ENCODE measurements at places on chromosomes 2 and 18.

GRCh38 chr2:147789287-147789686, 55.5 kb upstream of the ACVR2A start:
- no peak overlapping the region for H3K27ac ChIP-seq
- no peak for DNase-seq
- H3K36me3 ChIP-seq: no peaks in the 10 kb centered on the region
- H3K27me3 ChIP-seq: no peaks in the 10 kb centered on the region

GRCh38 chr2:186561467-186562208, 28.2 kb upstream of the ITGAV start:
- peaks cover 4% of the 10 kb centered on the region for H3K27me3 ChIP-seq
- H3K4me1 ChIP-seq: no peaks in the 10 kb centered on the region
- no peak for DNase-seq
- no peaks in the 10 kb centered on the region for H3K36me3 ChIP-seq

DNA sequence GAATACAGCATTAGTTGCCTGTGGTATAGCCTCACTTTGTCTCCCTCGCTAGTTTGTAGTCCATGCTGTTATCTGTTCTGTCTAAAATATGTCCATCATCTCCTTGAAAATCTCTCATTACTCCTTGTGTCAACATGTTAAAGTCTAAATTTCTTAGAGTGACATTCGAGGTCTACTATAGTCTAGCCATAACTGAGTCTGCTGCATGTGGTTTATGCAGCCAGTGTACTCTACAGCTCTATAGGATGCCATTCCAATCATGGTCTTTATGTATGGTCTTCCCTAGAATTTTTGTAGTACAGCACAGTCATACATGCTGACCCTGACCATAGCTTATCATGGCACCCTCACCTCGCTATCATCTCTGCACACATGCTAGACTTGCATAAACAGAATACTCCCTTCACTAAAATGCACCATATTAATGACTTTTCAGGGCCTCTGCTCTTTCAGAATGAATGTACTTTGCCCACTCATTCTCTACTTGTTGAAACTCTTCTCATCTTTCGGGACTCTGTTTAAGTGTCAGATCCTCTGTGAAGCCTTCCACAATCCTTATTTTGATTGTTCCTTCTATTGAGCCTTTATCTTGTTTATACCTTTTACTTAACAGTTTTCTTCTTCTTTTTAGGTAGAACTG, 12.8 kb downstream of the TANK start:
- peaks cover 37% of the 10 kb centered on the region for H3K4me1 ChIP-seq
- H3K4me3 ChIP-seq: no peak overlapping the region
- H3K36me3 ChIP-seq: peaks cover 74% of the 10 kb centered on the region
- H3K27me3 ChIP-seq: no peaks in the 10 kb centered on the region

GRCh38 chr2:46256563-46257142, 40.6 kb upstream of the EPAS1 start:
- H3K4me1 ChIP-seq: no peaks in the 10 kb centered on the region
- peaks cover 19% of the 10 kb centered on the region for H3K27me3 ChIP-seq
- no peak overlapping the region for H3K27ac ChIP-seq
- no peak for DNase-seq
- H3K4me3 ChIP-seq: no peak overlapping the region

- no peaks in the 10 kb centered on the region for H3K4me1 ChIP-seq
- H3K27ac ChIP-seq: no peak overlapping the region
- no peak for DNase-seq
- H3K4me3 ChIP-seq: no peak overlapping the region
- H3K27me3 ChIP-seq: peaks cover 10% of the 10 kb centered on the region
These were observed 73.4 kb downstream of the GNAL start for GRCh38 chr18:11762429-11762828.

GRCh38 chr18:13305301-13305700, 86.7 kb downstream of the LDLRAD4 start:
- peaks cover 23% of the 10 kb centered on the region for H3K4me1 ChIP-seq
- no peak overlapping the region for H3K27ac ChIP-seq
- H3K27me3 ChIP-seq: no peaks in the 10 kb centered on the region
- H3K4me3 ChIP-seq: no peak overlapping the region
- peaks cover 2% of the 10 kb centered on the region for H3K36me3 ChIP-seq

- H3K36me3 ChIP-seq: peaks cover 11% of the 10 kb centered on the region
- H3K27ac ChIP-seq: no peak overlapping the region
- peaks cover 13% of the 10 kb centered on the region for H3K27me3 ChIP-seq
These were observed 16.0 kb downstream of the TET3 start for GRCh38 chr2:74000666-74001065.

- DNase-seq: peak; percentile 32
- H3K27ac ChIP-seq: peak overlapping the region; percentile 91
- peaks cover 62% of the 10 kb centered on the region for H3K4me1 ChIP-seq
- H3K36me3 ChIP-seq: peaks cover 18% of the 10 kb centered on the region
These were observed 763 bp downstream of the CCDC141 start for GRCh38 chr2:179049203-179049545.

DNA sequence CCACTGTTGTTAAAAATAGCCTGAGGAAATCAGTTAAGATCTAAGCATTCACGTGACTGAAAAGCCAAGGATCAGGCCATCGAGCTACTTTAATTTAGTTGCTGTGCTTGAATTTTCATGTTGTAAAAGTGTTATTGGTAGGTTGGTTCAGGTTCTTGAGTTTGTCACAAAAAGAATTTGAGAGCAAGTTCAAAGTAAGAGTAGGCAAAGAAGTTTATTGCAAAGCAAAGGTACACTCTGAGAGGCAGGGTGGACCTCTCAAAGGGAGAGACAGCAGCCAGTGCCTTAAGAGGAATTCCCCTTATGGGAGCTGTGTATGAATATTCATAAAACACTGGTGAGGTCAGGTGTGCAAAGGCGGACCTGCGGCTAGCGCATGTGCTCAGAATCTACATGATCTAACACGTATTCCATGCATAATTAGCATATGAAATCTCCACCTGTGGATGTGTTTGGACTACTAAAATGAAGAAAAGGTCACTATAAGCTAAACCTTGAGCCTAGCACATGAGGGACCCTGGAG, 236.5 kb downstream of the NDUFA10 start:
- H3K36me3 ChIP-seq: no peaks in the 10 kb centered on the region
- no peaks in the 10 kb centered on the region for H3K4me1 ChIP-seq
- no peak overlapping the region for H3K4me3 ChIP-seq
- no peak overlapping the region for H3K27ac ChIP-seq
- peaks cover 13% of the 10 kb centered on the region for H3K27me3 ChIP-seq

- peak overlapping the region; percentile 55 for H3K27ac ChIP-seq
- peaks cover 100% of the 10 kb centered on the region for H3K27me3 ChIP-seq
- peak overlapping the region; percentile 71 for H3K4me3 ChIP-seq
- peaks cover 30% of the 10 kb centered on the region for H3K4me1 ChIP-seq
- DNase-seq: peak; percentile 34
These were observed 616 bp upstream of the SP5 start for GRCh38 chr2:170714381-170715061.

DNA sequence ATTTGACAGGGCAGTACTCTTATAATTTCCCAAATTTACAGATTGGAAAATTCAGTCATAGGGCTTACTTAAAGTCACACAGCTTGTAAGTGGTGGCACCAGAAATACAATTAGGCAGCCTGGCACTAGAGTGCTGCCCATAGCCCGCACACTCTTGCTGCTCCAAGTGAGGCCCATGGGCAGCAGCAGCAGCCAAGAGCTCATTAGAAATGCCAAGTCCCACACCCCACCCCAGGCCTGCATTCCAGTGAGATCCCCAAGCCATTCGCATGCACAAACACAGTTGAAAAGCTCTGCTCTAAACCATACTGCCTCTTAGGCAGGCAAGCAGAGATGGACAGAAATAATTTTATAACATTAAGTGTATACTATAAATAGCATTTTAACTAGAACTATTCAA, 379.3 kb upstream of the PKDCC start:
- no peaks in the 10 kb centered on the region for H3K27me3 ChIP-seq
- no peak overlapping the region for H3K27ac ChIP-seq
- no peaks in the 10 kb centered on the region for H3K4me1 ChIP-seq
- H3K4me3 ChIP-seq: no peak overlapping the region
- no peaks in the 10 kb centered on the region for H3K36me3 ChIP-seq
- DNase-seq: no peak

DNA sequence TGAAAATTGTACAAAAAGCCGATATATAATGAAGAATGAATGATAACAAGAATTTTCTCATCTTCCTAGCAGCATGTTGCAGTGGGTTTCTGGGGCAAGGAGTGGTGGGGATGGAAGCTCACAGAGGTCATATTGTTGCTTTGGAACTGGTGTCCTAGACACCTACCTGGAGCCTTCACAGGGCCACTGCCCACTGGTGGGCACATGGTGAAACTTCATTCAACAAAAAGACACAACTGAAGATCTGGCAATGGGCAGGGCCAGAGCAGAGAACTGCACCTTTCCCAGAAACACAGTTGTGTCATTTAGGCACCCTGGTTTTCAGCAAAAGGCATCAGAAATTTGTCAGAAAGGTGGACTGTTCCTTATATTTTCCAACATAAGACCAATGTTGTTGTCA, 115.3 kb downstream of the FHOD3 start:
- H3K4me1 ChIP-seq: no peaks in the 10 kb centered on the region
- H3K27me3 ChIP-seq: peaks cover 7% of the 10 kb centered on the region
- DNase-seq: no peak
- no peak overlapping the region for H3K4me3 ChIP-seq
- no peaks in the 10 kb centered on the region for H3K36me3 ChIP-seq
- no peak overlapping the region for H3K27ac ChIP-seq

- H3K27ac ChIP-seq: no peak overlapping the region
- no peak overlapping the region for H3K4me3 ChIP-seq
- H3K36me3 ChIP-seq: no peaks in the 10 kb centered on the region
- DNase-seq: no peak
- H3K27me3 ChIP-seq: no peaks in the 10 kb centered on the region
- no peaks in the 10 kb centered on the region for H3K4me1 ChIP-seq
These were observed 244.5 kb downstream of the TCF4 start for GRCh38 chr18:55343396-55344073.

DNA sequence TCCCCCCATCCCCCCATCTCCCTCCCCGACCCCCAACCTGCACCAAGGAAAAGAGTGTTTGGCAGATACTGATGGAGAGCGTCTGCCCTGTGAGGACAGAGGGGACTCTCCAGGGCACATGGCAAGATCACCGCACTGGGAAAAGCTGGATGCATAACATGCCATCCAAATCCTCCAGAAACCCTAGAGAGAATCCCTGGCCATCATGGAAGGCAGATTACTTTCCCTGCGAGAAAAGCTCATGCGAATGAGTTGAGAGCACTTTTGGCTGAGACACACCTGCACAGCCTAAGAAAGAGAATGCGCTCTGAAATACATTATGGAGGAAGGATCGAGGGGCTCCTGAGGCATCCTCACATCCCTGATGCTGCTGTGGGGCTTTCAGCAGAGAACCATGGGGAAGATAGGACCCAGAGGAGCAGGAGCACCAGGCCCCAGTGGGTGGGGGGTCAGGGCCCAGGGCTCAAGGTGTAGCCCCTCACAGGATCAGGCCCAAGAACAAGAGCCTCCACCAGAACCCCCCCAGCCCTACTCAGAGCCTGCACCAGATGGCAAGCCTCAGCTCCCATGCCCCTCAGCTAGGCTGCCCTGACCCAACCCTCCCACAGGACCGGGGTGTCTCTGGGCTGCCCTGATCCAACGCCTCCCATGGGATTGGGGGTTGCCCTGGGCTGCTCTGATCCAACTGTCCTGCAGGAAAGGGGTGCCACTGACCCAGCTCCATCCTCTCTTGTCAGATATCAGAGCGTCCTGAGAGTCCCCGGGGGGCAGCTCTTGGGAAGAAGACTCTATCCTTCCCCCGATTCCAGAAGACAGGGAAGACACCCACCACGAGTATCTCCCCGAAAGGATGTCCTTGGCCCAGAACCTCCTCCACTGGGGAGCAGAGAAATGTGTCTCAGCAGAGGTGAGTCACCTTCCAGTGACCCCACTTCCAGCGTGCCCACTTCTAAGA, 153.4 kb downstream of the NDUFA10 start:
- peaks cover 31% of the 10 kb centered on the region for H3K27me3 ChIP-seq
- H3K27ac ChIP-seq: no peak overlapping the region
- H3K4me1 ChIP-seq: peaks cover 5% of the 10 kb centered on the region
- no peaks in the 10 kb centered on the region for H3K36me3 ChIP-seq

DNA sequence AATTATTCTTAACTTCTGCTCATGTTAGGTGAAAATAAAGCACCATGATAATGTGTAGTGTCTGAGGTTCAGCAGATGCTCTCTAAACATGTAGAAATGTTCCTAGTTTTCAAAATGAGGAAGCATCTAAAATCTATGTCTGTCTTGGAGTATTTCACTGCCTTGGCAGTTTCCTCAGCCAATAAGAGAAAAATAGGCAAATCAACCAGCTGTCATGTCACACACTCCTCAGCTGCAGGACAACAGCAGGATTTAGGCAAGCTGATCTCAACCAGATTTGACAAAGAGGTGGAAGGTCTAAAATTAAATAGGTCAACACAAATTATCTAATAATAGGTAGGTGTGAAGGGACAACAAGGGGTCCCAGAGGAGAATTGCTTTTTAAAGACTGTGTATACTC, 164.1 kb upstream of the BOD1L2 start:
- no peaks in the 10 kb centered on the region for H3K4me1 ChIP-seq
- no peaks in the 10 kb centered on the region for H3K27me3 ChIP-seq
- H3K4me3 ChIP-seq: no peak overlapping the region
- DNase-seq: no peak

GRCh38 chr2:159251296-159252173, 35.0 kb downstream of the WDSUB1 start:
- H3K4me3 ChIP-seq: no peak overlapping the region
- H3K27ac ChIP-seq: no peak overlapping the region
- DNase-seq: no peak
- no peaks in the 10 kb centered on the region for H3K27me3 ChIP-seq
- no peaks in the 10 kb centered on the region for H3K4me1 ChIP-seq

DNA sequence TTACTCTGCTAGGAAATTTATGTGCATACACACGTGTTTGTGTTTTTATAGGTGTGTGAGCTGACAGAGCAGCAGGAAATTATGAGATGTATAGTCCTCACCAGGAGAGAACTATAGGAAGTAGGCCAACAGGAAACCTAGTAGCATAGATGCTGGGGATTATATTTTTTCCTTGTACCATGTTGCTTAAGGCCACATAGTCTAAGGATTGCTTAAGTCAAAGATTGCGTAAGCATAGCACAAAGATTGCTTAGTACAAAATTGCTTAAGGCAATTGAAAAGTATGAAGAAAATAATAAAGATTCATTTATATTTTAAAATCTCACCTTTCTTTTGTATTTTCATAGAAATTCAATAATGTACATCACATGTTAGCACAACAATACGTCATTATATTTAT, 18.7 kb upstream of the CCDC102B start:
- DNase-seq: no peak
- H3K4me1 ChIP-seq: no peaks in the 10 kb centered on the region
- no peak overlapping the region for H3K27ac ChIP-seq
- H3K4me3 ChIP-seq: no peak overlapping the region
- no peaks in the 10 kb centered on the region for H3K27me3 ChIP-seq
